ENCODE measurements at places on chromosomes 4 and X.

DNA sequence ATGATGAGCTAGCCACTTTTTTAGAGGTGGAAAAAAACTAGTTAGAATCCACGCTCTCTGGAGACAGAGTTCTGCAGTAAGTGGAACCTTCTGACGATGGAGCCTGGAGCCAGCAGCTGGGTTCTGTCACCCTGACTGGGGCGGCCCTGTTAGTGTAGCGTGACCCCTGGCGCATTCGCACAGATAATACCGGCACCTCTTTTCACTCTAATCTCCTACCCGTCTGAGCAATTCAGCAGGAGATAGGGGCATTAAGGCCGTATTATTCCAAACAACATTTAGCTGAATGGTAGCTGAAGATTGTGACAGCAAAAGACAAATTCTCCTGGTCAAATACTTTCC, 292.6 kb downstream of the FBXO8 start:
- DNase-seq, result no peak

- DNase-seq, result no peak
These were observed 2.8 kb downstream of the AREG start for GRCh38 chr4:74447636-74448233.

GRCh38 chr4:30256116-30256832, 463.9 kb upstream of the PCDH7 start:
- DNase-seq, result no peak

DNA sequence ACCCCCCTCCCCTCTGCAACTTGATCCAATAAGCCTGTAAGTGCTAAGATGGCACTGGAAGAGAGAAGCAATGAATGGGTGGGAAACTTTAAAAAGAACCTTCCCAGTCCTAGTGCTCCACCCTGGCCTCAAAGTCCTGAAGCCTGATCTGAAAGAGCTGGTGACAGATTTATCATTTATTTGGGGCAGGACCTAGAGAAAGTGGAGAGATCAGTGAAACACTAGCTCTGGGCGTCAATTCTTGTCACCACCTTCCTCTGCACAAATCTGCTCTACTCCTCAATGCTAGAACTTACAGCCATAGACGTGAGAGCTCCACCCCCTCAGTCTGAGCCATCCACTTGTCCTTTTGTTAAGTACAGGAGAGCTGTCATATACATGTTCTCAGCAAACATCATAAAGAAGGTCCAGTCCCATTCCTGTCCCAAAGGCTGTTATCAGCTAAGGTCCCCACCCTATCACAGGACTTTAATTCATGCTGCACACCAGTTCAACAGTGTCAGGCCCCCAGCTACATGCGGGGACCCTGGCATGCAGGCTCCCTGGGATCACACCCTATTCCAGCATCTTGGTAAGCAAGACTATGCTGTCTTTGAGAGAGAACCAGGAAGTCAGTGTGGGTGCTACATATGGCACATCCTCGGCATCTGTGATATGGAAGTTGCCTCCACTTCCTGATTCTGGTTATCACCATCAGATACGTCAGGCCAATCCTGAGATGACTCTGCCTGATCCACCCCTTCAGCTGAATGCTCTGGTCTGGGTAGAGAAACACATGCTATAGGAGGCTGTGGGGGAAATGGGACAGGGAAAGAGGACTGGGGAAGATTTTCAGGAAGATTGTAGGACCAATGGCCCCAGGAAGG, 2.3 kb downstream of the P2RY4 start:
- DNase-seq, result no peak

DNA sequence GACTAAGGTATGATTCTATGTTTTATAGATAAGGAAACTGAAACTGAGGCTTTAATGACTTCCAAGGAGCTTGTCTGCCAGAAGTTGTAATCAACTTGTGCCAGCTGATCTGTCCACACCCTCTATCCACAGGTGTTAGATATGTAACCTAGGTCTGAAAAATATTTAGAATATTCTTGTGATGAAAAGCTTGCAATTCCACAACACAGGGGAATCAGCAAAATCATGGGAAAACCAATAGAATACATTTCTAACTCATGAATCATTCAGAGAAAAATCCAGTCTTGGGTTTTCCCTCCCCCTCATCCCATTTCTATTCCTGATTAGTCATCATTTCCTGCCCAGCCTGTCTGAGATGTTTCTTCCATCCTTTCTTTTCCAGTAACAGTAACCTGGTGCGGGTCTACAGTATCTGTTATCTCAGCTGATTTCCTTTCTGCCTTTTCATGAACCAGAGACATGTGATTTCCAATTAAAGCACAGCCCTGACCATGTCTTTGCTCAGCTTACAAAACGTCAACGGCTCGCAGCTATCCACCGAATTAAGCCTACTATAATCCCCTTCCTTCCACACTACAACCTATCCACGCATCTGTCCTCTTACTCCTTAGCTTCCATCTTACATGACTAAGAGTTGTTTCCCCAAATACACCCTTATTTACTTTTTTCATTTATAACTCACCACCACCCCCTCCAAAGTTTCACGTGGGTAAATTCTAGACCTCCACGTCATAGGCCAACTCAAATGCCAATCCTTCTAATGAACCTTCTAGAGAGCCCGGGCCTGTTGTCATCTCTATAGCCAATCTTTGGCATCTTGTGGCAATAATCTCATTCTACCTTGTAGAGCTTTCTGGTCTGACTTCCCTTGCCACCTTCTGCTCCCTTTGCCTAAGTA, 961 bp upstream of the NOCT start:
- DNase-seq, result peak; percentile 78

GRCh38 chr4:139084804-139085093, 69.2 kb downstream of the NOCT start:
- no peak for DNase-seq

GRCh38 chrX:47690175-47690574, 31.2 kb upstream of the UXT start:
- DNase-seq, result no peak

DNA sequence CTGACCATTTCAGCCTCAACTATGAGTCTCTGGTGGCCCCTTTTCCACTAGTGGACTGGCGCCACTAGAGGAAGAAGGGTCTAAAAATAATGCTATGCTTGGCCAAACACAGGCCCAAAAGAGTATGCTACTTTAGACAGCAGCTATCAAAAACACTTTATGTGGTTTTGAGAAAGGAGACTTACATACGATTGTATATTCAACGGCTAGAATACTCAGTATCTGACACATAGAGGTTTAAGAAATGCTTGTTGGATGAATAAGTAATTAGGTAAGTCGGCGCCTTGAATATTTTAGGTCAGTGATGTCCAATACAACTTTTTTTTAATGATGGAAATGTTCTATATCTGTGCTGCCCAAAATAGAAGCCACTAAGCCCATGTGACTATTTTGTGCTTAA, 25.7 kb upstream of the TMPRSS11A start:
- DNase-seq, result no peak

- DNase-seq, result peak; percentile 1
These were observed 11.2 kb upstream of the DACH2 start for GRCh38 chrX:86137071-86137470.

DNA sequence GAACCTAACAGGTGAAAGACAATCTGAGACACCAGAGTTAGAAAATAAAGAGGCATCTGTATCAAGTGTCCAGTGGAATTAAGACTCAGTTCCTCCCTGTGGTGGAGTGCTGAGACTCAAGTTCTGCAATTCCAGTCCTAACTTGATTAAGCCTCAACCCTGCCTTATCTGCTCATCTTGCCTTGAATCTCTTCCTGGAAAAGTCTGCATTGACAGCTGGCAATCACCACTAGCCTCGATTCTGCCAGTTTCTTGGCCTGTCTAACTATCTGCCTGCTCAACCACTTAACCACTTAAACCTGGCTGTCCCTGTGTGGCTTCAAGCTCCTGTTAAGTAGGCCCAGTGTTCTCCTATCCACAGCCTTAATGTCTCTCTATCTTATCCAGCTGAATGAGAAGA, 22.4 kb upstream of the NEIL3 start:
- DNase-seq, result no peak

DNA sequence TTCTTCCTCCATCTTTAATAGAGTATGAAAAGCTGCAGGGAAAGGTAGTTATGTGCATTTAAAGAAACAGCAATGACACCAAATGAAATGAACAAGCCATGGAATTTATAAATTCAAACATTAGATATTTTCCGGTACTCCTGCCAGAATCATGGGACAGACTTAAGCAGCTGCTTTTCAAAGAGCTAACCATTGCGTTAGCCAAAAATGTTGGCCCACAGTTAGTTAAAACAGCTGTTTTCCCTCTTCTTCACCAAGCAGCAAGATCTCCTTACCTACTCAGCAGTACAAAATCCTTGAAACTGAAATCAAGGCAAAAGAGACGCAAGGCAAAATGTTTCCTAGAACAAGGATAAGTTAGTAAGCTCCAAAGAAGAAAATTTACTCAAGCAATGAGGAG, 64.0 kb downstream of the MANBA start:
- DNase-seq, result no peak

DNA sequence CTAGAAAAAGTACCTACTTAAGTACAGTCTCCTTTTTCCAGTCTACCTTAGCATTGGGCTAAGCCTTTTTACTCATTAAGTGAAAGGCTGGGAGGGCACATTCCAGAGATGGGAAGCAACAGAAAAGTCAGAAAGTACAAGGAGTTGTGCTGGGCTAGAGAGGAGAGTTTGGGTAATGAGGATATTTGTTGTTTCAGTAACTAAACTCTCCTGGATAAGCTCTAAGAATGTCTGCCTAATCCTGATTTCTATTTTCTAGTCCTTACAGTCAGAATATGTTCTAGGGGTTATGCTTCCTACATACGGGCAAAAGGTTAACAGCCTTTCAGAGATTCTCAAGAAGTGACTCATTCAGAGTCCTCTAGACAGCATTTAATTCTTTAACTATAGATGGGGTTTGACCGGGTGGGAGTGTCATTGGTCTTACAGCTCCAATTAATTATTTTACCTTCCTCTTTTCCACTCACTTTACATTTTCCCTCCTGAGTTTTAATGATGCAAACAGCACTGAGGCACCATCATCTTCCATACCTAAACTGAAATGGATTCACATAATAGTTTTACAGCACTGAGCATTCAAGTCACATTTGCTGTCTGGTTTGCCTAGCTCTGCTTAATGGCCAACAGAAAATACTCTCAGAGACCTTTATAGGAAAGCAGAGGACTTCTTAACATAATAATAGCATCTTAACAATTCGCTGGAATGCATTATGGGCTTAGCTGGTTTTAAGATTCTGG, 42.9 kb downstream of the USP26 start:
- DNase-seq, result no peak

DNA sequence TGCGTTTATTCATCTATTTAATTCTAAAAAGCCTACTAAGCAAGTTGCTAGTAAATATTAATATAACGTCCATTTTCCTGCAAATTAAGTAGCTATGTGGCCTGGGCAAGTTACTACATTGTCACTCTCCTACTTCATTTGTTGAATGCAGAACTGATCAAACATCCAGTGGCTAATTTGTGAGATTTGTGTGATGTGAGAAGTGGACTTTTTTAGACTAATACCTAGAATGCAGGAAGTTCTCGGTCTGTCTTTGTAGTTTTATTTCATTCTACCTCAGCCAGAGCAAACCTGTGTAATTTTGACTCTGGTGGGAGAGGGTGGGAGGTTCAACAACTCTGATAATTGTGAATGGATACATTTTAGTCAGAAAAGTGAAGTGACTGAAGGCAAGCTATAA, 840 bp downstream of the GUF1 start:
- no peak for DNase-seq

DNA sequence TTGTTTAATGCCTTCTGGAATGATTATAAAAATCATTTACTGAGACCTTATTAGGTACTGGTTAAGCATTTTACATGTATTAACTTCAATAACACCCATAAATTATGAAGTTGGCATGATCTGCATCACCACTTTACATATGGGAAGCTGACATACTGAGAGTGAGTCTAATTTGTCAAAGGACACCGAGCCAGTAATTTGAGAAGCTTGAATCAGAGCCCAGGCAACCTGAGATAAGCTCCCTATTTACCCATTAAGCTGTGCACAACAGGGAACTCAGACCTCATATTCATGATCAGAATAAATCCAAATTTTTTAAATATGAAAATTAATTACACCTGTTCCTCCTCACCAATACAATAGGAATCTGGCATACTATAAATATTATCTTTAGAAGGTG, 247.9 kb upstream of the EPHA5 start:
- no peak for DNase-seq

DNA sequence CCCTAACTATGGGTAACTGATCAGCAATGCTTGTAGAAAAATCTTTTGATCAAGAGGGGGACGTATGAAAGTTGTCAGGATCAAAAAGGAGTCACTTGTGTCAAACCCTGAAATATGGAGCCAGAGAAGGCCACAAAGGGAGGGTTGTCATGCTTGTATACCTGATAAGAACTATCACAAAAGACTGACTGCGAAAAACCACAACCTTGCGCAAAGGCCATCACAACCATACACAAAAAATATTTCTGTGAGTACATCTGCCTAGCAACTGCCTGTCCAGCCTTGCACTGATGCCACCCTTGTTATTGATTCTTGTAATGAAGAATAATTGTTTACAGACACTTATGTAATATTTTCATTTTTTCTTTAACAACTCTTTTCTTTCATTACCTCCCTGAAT, 22.8 kb upstream of the EIF4E start:
- no peak for DNase-seq

- DNase-seq, result no peak
These were observed 11.3 kb upstream of the YTHDC1 start for GRCh38 chr4:68361146-68361589.

- DNase-seq, result no peak
These were observed 53.4 kb downstream of the PALLD start for GRCh38 chr4:168550064-168550766.

DNA sequence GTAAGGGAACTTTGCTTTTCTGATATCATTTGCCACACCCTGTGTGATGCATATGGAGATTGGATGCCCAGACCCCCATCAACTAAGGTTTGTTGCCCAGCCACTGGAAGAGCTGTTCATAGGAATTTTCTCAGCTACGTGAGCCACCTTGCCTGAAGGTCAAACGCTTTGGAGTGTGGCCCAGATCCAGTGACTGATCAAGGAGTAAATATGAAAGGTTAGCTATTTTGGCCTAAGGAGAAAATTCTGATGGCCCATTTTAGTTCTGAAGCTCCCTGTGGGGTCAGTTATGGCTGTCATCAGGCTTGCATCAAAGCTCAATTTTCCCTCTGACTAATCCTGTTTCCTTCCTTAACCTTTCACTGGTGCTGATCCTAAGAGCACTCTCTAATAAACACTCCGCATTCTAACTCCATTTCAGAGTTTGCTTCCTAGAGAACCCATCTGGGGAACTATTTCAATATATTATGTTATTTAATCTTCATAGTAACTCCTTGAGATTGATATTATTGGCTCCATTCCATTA, 407.7 kb downstream of the SPRY1 start:
- no peak for DNase-seq

GRCh38 chr4:113404167-113404571, 354.7 kb downstream of the ANK2 start:
- no peak for DNase-seq

DNA sequence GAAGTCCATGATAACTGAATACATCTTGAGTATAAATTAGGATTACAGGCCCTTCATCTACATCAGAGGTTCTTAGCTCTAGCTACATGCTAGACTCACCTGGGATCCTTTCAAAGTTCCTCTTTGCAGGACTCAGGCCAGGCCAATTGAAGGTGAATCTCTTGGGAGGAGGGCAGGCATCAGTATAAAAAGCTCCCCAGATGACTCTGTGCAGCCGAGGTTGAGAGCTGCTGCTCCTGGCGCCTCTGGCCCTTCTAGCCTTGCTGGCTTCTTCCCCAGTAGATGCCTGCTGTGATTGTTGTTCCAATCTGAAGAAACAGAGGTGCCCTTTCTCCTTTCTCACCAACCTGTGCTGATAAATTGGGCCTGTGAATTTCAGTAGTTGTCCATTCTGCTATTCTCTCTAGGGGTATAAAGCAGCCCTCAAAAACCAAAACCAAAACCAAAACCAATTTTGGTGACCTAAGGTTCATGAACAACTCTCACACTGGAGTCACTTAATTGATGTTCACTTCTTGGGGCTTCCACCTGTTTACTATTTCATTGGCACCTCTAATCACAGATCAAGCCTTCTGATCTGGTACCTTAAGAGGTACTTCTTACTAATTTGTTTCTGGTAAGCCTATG, 78.7 kb downstream of the SUPT20HL2 start:
- DNase-seq, result no peak

All from AG04449 (cell line).